Upper lobe of left lung (tissue), 6 donors: ENCODE measurements at places on chromosomes 7 and 10.

- DNase-seq, result no peak
These were observed 58.9 kb downstream of the KCNMA1 start for GRCh38 chr10:77578583-77579227.

DNA sequence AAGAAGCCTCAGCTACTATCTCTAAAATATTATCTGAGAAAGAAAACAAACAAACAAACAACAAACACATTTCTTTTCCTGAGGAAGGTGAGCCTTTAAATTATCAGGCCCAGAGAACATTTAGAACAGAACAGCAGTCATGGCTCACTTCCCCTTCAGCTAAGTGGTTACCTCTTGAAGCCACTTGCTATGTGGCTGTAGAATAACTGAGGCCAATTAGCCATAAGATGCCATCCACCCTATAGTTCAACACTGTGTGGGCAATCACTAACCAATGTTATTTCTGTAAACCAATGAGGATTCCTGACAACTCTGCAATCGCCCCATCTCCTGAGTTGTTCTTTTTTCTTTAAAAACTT, 3.7 kb upstream of the UPP1 start:
- no peak for DNase-seq

- DNase-seq, result no peak
These were observed 14.9 kb upstream of the ARPC1B start for GRCh38 chr7:99359465-99360154.

GRCh38 chr7:140989068-140989467, 25.7 kb downstream of the MRPS33 start:
- DNase-seq, result no peak

DNA sequence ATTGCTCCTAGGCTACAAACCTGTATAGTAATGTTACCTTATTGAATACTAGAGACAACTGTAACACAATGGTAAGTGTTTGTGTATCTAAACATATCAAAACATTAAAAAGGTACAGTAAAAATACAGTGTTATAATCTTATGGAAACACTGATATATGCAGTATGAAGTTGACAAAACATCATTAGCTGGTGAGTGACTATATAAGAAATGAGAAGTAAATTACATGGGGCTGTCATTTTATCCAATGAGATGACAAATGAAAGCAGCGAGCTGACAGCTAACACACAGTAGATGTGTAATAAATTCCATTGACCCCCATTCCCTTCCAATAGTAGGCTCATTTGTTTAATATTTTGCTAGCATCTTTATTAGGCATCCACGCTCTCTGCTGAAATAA, 198.1 kb upstream of the GHITM start:
- DNase-seq, result no peak

DNA sequence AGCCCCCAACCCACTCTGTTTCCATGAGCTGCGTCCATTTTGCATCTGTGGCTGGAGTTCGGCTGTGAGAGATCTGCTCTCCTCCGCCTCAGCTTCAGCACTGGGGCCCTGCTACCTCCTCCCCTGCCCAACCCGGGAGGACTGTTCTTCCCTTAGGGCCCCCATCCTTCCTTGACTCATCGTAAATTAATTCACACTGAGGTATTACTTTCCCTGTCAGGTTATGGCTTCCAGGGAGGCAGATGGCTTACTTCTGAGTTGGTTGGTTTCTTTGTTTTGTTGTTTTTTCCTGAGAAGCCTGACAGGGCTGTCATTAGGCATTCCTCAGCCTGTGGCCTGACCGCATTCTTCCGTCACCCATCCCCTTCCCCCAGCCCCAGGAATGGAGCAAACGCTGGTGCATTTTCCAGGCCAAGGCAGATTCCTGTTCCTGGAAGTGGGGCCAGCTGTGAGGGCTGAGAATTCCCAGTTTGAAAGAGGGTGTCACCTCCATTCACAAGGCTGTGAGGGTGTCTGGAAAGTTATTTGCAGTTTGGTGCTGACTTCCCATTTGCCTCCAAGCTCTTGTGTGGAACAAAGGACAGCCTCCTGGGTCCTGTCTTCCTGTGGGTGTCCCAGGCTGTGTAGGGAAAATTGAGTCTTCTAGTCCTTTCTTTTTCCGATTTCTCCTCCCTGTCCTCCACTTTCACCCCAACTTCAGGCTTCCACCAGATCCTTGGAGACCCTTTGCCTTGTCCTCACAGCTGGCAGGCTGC, 11.7 kb downstream of the CPA5 start:
- DNase-seq, result no peak

- no peak for DNase-seq
These were observed 4.8 kb downstream of the TBATA start for GRCh38 chr10:70780370-70780760.

- DNase-seq, result no peak
These were observed 20.8 kb upstream of the OR6B1 start for GRCh38 chr7:143979359-143979758.

- peak; percentile 17 for DNase-seq
These were observed 186.5 kb downstream of the ADK start for GRCh38 chr10:74337330-74338016.

DNA sequence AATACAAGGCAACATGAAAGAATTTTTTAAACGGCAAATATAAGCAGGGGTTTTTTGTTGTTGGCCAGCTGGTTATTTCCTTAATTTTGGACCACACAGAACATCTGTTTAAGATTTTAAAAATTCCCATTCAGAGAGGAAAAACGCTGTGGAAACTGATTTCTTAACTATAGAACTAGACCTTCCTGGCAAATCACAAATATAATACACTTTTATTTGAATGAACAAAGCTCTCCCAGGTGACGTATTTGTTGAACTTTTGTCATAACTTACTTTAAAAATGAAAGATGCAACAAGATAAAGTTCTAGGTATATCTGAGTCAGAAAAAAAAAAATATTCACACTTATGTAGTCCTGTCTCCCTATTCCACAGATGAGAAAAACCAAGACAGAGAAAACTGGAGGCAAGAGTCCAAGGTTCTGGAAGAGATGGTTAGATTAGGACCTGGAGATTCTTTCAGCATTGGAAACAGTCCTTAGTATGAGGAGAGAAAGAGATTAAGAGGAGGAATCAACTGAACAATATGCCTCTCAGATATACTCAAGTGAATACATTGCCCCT, 269.1 kb downstream of the NEBL start:
- DNase-seq, result no peak

DNA sequence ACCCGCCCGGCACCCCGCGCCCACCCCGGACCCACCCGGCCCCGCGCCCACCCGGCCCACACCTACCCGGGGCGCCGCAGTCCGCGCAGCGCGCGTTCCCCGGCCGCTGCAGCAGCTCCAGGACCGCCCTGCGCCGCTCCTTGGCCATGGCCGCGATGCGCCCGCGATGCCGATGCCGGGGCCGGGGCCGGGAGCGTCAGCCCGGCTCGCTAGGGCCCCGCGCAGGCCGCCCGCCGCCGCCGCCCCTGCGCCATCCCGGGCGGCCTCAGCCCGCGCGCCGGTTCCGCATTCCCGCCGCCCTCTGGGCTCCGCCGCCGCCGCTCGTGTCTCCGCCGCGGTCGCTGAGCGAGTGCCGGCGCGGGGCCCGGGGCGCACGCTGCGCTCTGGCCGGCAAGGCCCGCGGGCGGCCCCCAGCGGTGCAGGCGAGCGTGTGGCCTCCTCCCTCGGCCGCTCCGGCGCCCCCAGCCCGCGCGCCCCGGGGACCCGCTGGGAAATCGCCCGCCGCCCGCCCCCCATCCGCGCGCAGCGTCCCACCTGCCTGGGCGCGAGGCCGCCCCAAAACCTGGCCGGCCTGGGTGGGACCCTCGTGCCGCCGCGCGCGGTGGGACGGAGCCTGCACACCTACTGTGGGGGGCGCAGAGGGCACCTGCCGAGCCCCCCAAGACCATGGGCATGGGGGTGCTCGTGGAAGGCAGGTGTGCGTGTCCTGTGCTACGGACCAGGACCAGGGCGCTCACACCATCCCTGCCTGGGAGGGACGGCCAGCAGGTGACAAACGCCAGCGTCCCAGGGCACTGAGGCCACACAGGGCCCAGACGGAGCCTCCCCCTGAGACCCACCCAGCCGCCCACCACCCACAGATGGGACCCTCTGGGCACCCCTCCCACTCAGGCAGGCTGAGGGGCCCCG, at the start of gene ADAP1:
ADAP1 (minus strand) TSS at position 351 of the 909 bp plus-strand sequence; CDS start at position 148, 203 bp downstream.
- peak; percentile 59 for DNase-seq

DNA sequence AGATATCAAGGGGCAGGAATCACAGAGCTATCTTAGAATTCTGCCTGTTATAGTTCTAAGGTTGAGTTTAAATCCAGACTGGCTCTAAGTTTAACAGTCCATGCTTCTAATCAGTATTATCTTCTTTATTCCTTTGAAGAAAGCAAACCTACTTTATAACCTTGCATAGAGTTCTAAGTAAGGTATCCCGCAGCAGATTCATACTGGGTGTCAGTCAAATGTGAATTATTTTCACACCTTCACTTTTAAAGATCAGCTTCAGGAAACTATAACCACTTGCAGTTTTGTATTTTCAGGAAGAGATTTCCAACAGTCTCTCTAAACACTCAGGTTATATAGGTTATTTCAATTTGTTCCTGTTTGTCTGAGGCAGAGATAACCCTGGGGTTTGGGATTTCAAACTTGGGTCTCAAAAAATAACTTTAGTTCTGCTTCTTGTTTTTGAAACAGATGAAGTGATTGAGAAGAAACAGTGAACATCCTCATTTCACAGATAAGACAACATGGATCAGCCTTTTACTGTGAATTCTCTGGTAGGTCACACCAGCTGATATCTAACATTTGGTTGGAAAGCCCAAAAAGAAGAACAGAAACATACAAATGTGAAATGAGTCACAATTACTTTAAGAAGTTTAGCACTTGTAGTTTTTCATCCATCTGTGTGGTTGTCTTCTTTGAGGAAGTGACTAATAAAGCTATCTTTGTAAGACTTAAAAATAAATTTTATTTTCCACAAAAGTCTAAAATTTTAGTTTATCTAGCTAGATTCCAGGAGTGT, 21.4 kb downstream of the STAMBPL1 start:
- no peak for DNase-seq

GRCh38 chr7:84108787-84109186, 85.8 kb downstream of the SEMA3A start:
- no peak for DNase-seq

- DNase-seq, result no peak
These were observed 36.2 kb upstream of the CFAP46 start for GRCh38 chr10:132978542-132978941.

DNA sequence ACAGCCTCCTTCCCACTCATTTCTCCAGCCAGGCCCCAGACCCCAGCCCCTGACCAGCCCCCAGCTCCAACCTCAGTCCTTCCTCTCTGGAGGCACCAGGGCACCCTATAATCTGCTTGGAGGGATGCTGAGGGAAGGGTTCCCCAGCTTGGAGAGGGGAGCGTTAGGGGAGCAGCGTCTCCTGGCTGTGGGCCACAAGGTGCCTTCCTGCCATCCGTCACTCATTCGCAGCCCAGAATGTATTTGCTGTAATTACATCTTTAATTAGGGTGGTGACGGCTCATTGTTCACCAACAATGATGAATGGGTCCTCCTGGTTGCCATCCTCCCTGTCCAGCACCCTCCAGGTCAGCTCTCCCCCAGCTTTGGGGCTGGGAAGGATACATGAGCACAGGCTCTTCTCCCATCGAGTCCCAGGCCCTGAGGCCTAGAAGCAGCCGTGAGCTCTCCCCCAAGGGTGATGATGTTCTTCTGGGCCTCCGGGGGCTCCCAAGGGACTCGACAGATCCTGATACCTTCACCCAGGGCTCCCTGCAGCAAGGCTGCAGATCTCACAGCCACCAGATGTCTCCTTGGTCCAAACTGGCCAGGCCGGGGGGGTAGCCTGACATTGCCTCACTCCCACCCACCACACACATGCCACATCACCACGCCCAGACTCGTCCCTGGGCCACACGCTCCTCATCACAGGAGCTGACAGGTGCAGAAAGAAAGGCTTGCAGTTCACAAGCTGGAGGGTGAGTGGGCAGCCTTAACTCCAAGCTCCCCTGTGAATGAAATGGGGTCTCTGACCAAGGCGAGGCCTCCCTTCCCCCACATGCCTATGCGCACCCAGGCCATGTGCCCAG, 26.8 kb downstream of the POLL start:
- no peak for DNase-seq

DNA sequence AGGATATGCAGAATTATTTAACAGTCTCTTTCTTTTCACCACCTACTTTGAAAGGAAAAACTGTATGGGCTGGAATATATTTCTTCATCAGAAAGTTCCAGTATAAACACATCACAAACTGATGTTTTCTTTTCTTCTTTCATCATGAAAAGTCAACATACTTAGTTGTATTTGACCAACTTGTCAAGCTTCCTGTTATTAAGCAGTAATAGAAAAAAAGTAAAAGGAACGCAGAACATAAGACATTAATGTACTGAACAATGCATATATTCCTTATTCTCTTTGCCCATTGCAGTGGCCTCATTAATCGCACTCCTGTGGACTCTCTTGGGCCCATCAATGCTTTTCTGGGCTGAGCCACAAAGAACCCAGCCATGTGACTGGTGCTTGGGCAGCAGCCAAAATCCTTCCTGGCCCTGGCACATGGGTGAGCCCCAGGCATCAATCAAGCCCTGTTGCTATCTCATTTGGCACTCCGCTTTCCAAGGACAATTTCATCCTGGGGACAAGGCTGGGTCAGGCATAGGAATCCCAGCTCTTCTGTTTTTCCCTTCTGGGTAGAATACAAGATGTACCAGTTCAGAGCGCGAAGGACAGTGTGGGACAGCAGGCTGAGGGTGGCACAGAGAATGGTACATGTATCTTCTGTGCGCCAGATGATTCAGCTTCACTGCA, 42.3 kb downstream of the RHOBTB1 start:
- DNase-seq, result no peak

GRCh38 chr10:33703501-33704213, 369.2 kb upstream of the NRP1 start:
- DNase-seq, result no peak

- no peak for DNase-seq
These were observed 69.5 kb upstream of the ZNF438 start for GRCh38 chr10:31101123-31101522.

- DNase-seq, result no peak
These were observed 3.6 kb downstream of the ZNF488 start for GRCh38 chr10:47380341-47381102.

DNA sequence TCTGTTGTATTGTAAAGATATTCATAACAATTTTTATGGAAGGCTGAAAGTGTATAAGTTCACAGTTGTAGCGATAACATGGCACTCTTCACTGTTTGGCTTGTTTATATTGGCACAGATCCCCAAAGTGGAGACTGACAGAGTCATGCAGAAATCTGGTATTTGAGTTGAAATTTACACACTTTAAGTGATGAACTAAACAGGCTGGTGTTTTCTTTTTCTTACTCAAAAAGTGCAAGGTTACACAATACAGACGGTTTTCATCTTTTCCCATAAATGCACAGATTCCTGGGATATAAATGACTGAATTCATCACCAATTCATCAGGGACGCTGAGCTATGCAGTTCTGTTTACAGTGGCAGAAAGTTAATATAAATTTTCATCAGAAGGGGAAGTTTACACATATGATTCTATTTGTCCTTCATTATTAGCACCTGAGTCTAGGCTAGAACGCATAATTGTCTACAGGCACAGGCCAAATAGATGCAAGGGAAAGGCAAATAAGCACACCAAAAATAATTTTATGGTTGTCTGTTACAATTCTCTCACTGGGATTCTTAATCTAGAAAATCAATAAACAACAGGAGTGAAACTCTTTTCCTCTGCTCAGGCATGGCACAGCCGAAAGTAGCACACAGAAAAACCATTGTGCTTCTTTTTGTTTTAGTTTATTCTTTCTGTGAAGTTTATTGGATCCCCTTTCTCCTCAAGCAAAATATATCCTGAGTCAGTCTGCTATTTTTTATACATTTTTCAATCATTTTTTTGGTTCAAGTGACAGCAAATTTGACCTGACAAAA, 88.0 kb downstream of the FOXP2 start:
- no peak for DNase-seq

GRCh38 chr7:140674899-140675701, 2.4 kb downstream of the ADCK2 start:
- DNase-seq, result peak; percentile 33

GRCh38 chr7:37424995-37425394, 23.7 kb downstream of the ELMO1 start:
- DNase-seq, result no peak
